ENCODE measurements at places on chromosomes 2 and 18. TPM values are rescaled to one million over a fixed set of nuclear protein-coding genes. Genes with fewer than 3 reads are reported as not detected.

The MYO7B gene
- under 0.01 TPM for total RNA-seq

The GALNT14 gene
- 10.2 TPM for total RNA-seq

The RAPH1 gene
- total RNA-seq: 35.9 TPM

DNA sequence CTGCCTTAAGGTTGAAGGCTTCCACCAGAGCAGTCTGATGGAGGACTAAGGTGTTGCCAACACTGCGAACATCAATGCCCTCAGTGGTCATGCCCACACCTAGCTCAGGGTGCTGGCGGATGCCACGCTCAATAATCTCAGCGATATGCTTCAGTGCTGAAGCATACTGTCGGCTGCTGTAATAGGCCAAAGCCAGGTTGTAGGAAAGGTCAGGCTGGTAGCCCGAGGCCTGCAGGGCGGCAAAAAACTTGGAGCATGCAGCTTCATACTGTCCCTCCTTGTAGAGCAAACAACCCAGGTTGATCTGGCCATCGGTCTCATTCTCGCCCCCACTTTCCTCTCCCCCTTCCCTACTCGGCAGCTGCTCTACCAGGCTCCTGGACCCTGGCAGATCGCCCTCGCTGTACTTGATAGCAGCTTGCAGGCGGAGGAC is 159.4 kb downstream of the AGPS start:
- DNase-seq: no peak

GRCh38 chr2:14634489-14635390 is 2.2 kb downstream of the LRATD1 start:
- peak; percentile 78 for DNase-seq

The KCNE4 gene
- total RNA-seq: 2.4 TPM

The B3GNT2 gene
- 106 TPM for total RNA-seq

- no peak for DNase-seq
These were observed 229.3 kb downstream of the NBAS start for GRCh38 chr2:15331787-15332186.

DNA sequence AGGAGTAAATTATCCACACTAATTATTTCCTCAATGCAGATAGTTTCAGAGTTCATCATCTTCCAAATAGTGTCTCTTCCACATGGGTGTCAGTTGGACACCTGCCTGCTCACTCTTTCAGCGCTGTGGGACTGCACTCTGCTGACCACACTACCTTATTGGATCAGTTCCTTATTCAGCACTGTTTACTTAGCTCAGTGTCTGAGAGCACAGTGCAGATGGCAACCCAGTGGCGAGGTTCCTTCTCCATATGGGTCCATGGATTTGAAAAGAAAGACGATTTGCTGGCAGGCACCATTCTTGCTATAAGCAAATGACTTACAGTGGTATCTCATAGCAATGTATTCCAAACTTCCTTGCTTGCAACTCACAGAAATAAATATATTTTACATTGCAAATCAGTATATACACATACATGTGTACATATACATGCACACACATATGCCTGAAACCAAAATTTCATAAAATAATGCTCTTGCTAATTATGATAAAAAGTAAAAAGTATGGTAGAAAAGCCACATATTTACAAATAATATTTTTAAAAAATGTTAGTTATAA is 354.8 kb downstream of the INSIG2 start:
- no peak for DNase-seq

The TRIM43 gene
- total RNA-seq: not detected

DNA sequence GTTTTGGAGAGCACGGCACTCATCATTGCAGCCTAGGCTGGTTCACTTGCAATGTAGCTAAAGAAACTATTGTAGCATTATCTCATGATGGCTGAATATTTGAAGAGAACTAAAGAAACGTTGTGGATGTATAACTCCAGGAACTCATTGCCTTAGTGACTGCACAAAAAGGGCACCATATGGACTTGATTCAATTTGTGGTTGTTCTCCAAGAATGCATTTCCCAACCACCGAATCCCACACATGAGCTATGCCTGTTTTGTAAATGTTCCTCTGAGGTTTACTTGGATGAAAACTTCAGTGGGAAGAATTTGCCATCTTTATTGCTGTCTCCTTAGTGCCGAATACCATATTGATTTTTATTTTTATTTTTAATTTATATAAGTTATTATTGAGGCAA is 43.5 kb downstream of the DOK6 start:
- DNase-seq: no peak

GRCh38 chr2:21441442-21441841 is 317.7 kb downstream of the TDRD15 start:
- no peak for DNase-seq

The COL4A4 gene
- total RNA-seq: 0.41 TPM

All from frontal cortex (tissue), 4 donors.